ENCODE measurements at places on chromosomes 2 and 18.

GRCh38 chr2:219287580-219288265, 8.6 kb downstream of the DNAJB2 start:
- DNase-seq: no peak

GRCh38 chr2:224033601-224034000, 5.5 kb downstream of the SERPINE2 start:
- DNase-seq: no peak

- no peak for DNase-seq
Measured at GRCh38 chr2:165414187-165414586, 55.3 kb upstream of the CSRNP3 start.

DNA sequence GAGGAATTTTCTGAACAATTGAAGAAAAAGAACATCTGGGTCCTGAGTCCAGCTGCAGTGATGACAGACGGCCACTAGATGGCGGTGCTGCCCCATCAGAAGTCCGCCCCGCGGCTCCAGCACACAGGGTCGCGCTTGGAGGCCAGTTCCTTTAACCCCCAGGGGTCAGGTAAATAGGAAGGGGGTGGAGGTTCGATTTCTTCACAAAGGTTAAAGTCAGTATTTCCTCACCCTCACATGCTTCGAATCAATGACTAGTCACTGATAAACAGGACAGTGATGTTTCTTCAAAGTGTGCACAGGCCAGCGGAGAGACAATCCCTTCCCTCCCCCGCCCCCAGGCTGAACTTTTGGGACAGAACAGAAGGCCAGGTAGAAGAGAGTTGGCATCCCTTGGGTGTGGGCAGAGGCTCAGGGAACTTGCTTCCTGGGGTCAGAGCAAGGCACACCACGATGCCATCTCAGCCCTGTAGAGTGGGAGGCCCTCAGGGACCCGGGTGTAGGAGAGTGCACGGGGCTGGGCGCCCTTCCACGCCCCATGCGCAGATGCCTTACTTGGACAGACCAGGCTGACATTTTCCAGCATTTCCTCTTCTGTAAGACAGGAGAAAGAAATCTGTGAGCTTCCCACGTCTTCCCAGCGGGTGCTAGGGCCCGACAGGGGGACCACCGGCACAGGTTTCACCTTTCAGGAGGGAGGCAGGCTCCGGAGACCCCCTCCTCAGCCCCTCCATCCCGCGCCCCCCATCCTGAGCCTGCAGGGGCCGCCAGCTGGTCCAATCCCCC, 722 bp downstream of the APOB start:
- peak; percentile 45 for DNase-seq

- DNase-seq: no peak
Measured at GRCh38 chr2:188333751-188334524, 42.3 kb downstream of the GULP1 start.

DNA sequence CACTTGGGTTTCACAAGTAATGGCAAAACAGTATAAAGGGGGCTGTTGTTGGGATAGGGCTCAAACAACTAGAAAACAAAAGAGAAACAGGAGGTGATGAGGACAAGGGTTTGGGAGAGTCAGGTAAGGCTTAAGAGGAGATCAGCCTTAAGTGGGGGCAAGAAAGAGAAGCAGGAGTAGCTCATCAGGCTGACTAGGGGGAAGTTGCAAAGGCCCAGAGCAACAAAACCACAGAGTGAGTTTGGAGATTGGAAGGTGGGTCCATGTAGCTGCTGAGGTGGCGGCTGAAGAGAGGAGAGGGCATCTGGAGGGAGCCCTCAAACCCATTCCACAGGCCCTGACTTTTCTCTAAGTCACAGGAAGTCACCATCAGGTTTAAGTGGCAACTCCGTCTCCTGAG, 126.0 kb downstream of the MREG start:
- no peak for DNase-seq

Measured in stimulated activated CD4-positive, alpha-beta T cell treated with anti-CD3 and anti-CD28 coated beads, Interleukin-15, amount 100 ng/mL, for 1 hour (primary cell).